ENCODE measurements at places on chromosomes 11 and 22.

DNA sequence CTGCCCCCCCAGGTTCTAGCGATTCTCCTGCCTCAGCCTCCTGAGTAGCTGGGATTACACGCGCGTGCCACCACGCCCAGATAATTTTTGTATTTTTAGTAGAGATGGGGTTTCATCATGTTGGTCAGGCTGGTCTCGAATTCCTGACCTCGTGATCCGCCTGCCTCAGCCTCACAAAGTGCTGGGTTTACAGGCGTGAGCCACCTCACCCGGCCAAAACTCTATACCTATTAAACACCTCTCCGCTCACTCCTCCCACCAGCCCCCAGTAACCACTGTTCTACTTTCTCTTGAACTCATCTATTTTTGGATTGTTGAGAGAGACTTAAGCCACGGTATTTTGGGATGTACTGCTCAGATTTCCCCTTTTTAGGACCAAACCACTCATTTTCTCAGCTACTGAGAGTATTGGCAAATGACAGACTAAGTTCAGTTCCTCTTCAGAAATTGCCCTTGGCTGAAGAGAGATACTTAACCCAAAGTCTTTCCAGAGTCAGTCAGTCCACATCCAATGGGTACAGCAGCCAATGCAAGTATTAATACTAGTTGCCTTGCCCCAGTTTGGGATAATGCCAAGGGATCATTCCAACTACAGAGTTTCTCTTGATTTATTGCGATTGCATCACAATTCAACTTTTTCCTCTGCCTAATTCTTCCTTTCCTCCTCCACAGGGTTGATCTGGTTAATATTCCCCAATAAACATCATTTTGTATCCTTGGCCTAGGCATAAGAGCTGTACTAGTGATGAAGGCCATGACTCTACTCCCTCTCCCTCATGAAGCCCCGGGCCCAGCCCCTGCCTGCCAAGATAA is 36.8 kb upstream of the CSTF3 start:
- no peak for DNase-seq

DNA sequence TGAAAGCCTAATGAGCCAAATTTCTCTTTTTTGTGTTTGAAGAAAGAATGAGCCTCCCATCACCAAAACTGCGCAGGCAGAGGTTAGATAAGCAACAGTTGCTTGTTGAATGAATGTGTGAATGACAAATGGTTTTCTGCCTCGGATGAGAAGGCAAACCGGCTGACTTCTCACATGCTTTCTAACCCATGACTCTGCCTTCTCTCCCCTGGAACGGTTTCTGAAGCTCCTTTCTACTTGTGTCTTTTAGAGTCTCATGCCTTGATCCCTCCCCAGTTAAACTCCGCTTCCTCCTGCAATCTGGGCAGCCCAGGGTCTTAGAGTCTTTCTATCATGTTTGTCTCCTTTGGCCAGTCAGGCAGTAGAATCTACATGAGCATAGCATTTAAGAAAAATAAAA is 342.1 kb upstream of the NCAM1 start:
- DNase-seq, result no peak

DNA sequence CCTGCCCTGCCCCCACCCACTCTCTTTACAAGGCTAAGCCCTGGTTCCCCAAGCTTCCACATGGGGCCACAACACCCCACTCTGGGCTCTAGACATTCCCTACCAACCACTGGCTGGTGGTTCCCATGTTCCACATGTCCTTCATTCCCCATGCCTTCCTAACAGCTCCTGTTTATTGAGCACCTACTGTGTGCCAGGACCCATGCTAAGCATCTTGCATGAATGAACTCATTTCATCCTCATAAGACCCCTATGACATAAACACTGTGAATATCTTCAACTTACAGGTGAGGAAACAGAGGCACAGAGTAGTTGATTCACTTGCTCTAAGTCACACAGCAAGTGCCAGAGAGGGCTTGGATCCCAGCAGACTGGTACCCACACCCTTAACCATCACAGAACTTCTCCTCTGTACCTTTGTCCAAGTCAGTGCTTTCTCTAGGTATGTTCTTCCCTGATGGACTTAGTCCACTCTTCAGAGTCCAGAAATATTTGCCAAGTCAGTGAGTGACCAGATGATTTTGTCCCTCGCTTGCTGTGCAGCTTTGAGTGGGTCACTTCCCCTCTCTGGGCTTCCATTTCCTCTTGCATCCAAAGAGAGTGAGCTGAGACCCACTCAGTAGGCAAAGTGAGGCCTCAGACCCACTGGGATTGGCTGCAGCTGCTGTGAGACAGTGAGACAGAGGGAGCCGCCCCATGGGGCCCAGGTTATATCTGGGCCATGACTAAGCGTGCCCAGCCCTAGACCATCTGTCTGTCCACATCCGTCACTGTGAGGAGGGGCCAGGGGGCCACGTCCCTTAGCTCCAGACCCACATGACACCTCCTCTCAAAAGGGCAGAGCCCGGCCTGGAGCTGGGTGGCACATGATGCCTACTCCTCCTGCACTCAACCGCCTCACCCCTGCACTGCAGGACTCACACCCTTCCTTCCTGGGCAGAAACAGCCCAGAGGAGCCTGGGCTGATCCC is 132.4 kb downstream of the MN1 start:
- DNase-seq, result peak; percentile 70

GRCh38 chr11:82686211-82686610 is 47.5 kb downstream of the FAM181B start:
- DNase-seq, result no peak

- DNase-seq, result no peak
Measured at GRCh38 chr11:19625438-19625837, 87.2 kb upstream of the NAV2 start.

GRCh38 chr11:14454861-14455632 is 44.6 kb downstream of the COPB1 start:
- peak; percentile 37 for DNase-seq

DNA sequence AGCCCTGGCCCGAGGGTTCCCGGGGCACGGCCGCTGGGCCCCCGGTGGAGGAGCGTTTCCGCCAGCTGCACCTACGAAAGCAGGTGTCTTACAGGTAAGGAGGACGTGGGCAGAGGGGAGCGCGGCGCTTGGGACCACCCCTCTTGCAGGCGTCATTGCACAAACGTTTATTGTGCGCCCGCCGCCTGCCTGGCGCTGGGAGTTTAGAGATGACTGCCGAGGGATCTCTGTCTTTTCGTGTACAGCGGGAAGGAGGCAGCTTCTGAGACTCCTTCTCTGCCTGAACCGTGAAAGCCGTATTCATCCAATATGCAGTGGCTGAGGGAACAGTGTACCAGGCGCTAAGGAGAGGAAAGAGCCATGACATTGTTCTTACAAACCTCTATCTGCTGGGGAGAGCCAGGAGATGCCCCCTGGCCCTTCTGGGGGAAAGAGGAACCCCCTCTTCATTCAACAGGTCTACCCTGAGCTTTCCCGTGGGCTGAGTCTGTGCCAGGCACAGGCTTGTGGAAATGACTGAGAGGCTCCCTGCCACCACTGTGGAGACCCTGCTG is 13.8 kb upstream of the DGKZ start:
- DNase-seq, result no peak

DNA sequence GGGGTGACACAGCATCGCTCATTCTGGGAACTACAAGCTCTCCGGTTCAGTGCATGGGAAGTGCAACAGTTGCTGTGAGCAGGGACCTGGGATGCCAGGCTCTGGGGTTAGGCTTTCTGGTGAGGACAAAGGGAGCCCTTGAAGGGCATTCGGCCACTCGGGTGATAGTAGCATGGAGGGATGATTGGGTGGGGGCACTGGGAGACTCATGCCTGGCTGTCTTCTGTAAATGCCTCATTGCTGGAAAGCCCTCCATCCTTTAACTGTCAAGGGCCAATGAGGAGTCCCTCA is 9.9 kb downstream of the OAF start:
- DNase-seq, result no peak

DNA sequence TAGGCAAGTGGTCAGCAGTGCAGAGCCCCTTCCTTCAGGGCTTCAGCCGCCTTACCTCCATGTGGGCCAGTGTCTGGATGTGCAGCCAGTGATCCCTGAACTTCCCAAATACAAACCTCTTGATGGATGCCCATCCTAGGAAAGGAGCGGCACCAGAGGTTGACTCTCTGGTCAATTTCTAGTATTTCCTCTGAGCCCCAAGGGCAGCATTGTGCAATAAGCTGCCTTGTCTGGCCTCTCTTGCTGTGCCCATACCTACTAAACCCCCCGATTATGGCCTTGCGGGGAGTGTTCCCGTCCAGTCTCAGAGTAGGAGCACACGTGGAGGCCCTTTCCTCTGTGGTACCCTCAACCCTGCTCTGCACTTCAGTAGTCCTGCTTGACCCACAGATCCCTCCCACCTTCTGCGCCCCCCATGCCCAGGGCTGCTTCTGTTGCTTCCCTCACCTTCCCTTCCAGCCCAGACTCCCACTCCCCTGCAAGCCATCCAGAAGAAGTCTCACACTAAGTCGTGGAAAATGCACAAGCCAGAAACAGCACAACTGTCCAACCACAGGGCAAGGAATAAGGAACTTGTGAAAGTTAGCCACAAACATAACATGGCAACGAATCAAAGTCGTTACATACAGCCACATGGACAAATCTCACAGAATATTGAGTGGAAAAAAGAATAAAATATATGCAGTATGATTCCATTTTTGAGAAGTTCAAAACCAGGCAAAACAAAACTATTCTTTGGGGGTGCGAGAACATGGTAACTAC is 39.6 kb upstream of the HORMAD2 start:
- DNase-seq, result no peak

DNA sequence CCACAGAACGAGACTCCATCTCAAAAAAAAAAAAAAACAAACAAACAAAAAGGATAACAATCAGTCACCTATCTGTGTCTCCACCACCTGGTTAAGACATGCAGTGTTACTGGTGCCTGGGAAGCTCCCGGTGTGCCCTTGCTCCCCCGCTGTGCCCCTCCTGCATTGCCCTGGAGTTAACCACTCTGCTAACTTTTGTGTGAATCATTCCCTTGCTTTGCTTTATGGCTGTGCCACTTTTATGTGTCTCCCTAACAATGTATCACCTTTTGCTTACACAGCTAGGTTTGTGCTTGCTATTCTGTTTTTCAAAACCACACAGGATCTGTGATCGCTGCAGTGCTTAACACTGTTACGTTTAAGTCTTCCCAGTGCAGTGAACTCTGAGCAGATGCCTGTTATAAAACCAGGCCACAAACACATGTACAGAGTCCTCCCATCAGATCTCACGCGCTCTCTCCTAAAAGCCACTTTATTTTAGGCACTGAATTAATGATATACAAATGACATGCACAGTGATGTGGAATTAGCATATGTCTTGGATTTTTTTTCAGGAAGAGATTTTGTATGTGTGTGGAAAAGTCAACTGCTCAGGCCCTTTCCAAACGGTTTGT is 69.9 kb downstream of the BUD13 start:
- DNase-seq, result no peak

DNA sequence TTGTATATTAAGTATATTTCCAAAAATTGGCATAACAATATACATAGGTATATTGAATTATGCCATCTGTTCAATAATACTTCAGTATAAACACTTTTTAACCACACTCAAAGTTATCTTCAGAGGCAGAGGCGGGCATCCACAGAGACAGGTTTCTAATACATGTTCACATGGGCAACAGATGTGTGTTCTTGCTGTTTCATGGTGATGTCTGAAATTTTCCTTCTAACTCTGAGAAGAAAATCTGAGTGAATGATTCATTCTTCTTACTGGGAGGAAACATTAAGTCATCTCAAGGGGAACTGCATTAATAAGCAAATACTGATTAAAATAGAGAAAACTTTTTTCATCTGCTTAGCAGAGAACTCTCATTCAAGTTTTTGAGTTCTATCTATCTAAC is 1074.5 kb downstream of the LRRC4C start:
- no peak for DNase-seq

- no peak for DNase-seq
Measured at GRCh38 chr11:44271286-44271685, 38.7 kb downstream of the ALX4 start.

- no peak for DNase-seq
Measured at GRCh38 chr22:20965104-20965887, 1.8 kb upstream of the AIFM3 start.

GRCh38 chr22:43198936-43199335 is 12.0 kb upstream of the TTLL12 start:
- no peak for DNase-seq

DNA sequence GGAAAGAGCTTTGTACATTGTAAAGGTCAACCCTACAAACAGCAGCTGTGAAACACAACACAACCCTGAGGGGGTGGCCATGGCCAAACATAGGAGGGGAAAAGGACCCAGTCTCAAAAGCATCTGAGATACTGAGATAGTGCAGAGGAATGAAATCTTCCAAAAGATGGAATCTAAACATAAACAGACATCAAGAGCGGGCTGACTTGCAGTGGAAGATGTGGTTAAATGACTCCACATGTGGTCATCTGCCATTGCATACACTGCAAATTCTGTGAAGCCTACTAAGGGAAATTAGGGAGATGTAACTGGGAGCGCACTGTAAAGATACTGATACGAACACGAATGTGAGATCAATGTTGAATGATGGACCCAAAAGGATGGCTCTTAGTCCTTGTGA is 22.0 kb downstream of the BDNF start:
- DNase-seq, result no peak

DNA sequence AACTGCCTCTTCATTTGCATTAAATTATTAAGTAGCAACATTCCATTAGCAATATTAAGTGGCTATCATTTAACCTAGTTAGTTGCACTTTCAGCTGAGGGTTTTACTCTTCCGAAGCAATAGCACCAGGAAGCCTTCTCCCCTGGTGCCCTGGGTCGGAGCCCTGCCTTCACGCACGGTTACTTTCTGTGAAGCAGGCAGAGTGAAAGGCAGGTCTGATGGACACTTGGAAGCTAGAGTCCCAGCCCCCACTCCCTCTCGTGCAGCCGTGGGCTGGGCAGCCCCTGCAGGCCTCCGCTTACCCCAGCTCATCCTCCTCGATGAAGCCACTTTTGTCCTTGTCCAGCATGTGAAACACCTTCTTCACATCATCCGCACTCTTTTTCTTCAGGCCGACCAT is 2.0 kb downstream of the PVALB start:
- DNase-seq, result no peak

DNA sequence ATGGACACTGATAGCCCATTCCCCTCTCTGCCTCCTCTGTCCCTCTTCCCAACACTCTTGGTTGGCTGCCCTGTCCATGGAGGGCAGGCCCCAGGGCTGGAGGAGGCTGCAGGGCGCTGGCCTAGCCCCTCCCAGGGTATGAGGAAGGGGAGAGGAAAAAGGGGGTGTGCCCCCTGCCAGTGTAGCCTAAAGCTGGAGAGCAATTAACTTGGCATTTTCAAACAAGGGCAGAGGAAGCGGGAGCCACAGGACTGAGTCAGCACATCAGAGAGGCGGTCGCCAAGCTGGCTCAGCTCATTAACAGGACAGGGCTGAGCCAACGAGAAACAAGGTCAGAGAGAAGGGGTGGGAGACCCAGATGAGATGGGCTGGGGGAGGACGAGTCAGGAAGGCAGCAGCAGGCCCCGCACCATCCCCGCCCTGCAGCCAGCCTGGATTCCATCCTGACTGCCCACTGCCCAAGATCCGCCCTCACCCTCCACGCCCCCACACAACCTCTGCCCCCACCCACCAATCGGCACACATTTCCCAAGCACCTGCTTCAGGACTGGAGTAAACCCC is 76.3 kb downstream of the BUD13 start:
- no peak for DNase-seq

Data from RWPE1 (cell line).